Stimulated activated naive B cell treated with anti-CD40 and anti-IgM and Interleukin-4, amounts not matched to agents 10 μg/mL and 1 μg/mL and 100 μg/mL, for 72 hours (primary cell): ENCODE measurements at places on chromosomes 3 and 15.
A peak's percentile ranks its signal among the peaks of the same experiment; 100 is the strongest.

- no peak for DNase-seq
Measured at GRCh38 chr15:83285284-83285978, 967 bp upstream of the BNC1 start.

DNA sequence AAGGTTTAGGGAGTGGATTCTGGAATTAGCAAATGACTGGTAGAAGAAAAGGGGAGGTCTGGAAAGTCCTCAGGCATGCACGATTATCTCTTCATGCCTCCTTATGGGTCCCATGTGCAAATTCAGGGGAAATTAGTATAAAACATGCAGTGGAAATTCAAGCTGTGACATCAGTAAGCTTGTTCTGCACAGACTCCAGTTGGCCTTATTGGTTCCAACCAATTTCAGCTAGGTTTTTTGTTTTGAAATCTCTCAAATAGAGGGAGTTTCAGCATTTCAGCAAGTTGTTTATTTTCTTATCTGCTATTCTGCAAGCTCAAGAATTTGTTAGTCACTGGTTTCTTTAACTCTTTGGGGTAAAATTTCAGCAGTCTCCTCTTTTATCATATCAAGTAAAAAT lies 774 bp upstream of the TMCO5A start:
- no peak for DNase-seq

DNA sequence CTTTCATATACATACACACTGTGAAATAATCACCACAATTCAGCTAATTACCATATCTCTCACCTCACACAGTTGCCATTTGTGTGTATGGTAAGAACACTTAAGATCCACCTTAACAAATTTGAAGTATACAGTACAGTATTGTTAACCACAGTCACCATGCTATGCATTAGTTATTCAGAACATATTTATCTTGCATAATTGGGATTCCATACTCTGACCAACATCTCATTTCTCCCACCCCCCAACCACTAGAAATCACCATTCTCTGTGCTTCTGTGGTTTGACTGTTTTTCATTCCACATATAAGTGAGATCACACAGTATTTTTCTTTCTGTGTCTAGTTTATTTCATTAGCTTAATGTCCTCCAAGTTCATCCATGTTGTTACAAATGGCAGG lies 247.7 kb upstream of the CTNNB1 start:
- no peak for DNase-seq

- no peak for DNase-seq
Measured at GRCh38 chr3:65625305-65625704, 413.4 kb downstream of the MAGI1 start.

- no peak for DNase-seq
Measured at GRCh38 chr3:171125010-171125409, 98.5 kb upstream of the SLC2A2 start.

DNA sequence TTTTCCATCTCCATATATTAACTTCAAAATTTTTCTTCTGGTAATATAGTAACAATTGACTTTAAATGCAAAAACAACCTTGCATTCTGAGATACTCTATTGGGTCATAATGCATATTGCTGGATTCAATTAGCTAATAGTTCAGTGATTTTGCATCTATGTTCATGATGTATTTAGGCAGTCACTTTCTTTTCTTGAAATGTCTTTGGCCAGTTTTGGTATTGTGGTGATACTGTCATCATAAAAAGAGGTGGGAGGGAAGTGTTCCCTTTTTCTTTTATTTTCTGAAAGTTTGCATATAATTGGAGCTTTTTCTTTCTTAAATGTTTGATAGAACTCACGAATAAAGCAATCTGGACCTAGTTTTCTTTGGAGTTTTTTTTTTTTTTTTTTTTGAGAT lies 67.4 kb upstream of the ZNF148 start:
- DNase-seq = no peak

- no peak for DNase-seq
Measured at GRCh38 chr3:179182902-179183301, 34.7 kb downstream of the PIK3CA start.

GRCh38 chr15:83100097-83100646 lies 7.3 kb upstream of the TM6SF1 start:
- DNase-seq = no peak

- DNase-seq = no peak
Measured at GRCh38 chr15:51460796-51461195, 119.3 kb downstream of the GLDN start.

- DNase-seq = no peak
Measured at GRCh38 chr3:187795207-187795960, 50.1 kb upstream of the BCL6 start.

GRCh38 chr3:141402476-141403171 lies 34.3 kb downstream of the ZBTB38 start:
- peak; percentile 19 for DNase-seq

GRCh38 chr3:45944830-45945620 lies 1.8 kb downstream of the CXCR6 start:
- no peak for DNase-seq

DNA sequence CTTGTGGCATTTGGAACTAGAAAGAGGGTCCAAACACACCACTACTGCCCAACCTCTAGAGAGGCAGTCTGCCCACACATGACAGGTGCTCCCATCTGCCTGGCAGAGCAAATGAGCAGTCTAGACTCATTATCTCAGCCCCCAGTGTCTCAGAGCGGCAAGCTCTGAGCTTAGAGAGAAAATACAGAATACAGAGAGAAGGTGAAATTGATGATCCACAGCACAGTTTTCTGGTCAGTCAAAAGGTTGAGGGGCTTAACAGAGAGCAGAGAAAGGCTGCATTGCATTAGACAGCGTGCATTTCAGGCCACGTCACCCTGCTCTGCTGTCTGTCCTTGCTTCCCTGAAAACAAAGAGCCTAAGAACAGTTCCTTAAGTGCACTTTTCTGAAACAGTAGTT lies 135.1 kb downstream of the KCNMB2 start:
- no peak for DNase-seq

DNA sequence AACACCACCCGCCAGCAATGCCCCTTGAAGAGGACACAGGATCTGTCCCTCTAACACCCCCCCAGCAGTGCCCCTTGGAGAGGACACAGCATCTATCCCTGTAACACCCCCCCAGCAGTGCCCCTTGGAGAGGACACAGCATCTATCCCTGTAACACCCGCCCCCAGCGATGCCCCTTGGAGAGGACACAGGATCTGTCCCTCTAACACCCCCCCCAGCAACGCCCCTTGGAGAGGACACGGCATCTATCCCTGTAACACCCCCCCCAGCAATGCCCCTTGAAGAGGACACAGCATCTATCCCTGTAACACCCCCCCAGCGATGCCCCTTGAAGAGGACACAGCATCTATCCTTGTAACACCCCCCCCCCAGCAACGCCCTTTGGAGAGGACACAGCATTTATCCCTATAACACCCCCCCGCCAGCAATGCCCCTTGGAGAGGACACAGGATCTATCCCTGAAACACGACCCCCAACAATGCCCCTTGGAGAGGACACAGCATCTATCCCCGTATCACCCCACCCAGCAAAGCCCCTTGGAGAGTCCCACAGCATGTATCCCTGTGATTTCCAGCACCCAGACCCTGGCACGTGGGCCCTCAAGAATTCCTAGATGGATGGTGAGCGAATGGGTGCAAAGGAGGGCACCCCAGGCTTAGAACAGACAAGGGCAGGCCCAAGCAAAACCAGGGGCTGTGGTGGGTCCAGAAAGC lies 26.9 kb downstream of the TNK2 start:
- no peak for DNase-seq

DNA sequence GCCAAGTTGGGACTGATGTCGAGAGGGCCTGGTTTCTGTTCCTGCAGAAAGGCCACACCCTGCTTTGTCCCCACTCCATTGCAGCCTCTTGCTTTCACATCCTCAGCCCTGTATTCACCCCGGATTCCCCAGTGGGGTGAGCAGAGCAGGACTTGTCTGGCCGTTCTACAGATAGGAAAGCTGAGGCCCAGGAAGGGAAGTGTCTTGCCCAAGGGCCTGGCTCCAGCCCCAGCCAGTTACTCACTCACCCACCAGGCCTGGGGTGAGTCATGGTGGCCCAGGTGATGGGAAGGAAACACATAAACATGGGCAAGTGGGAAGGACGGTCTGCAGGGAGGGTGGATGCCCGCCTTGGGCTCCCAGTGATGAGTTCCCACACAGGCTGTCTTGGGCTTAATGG lies 6.1 kb upstream of the DUSP7 start:
- peak; percentile 38 for DNase-seq

DNA sequence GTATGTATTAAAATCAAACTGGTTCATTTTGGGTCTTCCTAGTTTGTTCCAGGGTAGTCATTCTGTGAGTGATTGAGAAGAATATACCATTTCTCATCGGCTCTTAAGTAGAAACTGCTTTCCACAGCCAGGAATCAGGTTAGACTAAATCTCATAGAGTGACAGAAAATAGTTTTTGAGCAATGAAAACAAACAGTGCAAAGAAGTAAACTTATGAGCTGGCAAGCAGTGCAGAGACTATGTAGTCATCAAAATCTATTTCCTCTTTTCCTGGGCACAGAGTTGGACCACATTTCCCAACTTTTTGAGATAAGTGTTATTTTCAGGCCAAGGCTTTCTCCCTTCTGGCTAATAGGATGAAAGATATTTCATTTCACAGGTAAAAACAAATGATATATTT lies 66.5 kb downstream of the UBE3A start:
- DNase-seq = no peak

- no peak for DNase-seq
Measured at GRCh38 chr3:182242489-182242942, 530.8 kb downstream of the SOX2 start.

- no peak for DNase-seq
Measured at GRCh38 chr3:172098698-172099494, 59.5 kb downstream of the FNDC3B start.

- peak; percentile 33 for DNase-seq
Measured at GRCh38 chr3:15384510-15385237, 42.7 kb downstream of the METTL6 start.

DNA sequence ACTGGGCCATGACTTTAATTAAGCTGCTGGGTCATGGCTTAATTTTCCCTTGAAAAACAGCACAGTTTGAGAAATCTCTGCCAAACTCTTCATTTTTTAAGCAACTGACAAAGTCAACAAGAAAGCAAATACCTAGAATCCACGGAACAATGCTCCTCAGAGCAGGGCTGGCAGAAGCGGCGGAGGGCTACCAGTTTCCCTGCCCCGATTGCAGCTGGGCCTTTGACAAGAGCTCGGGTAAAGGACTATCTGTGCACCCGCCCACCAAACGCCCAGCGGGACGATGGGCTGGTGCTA lies 1.2 kb downstream of the GOLIM4 start:
- no peak for DNase-seq

GRCh38 chr3:139772539-139773500 lies 95.0 kb upstream of the NMNAT3 start:
- no peak for DNase-seq

DNA sequence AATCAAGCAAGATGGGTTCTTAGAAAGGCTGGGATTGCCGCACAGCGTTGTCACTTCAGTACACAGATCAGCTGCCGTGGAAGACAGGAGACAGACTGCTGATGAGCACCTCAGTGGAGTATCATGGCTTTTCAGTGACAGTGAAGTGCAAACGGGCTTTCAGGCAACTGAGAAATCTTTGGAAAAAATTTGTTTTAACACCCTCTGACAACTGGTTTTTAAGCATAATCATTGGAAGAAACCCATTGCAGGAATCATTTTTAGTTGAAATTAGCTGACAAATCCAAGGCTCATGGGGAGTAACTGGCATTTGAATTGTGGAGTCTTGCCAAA lies 418.8 kb downstream of the OTOL1 start:
- DNase-seq = no peak

- no peak for DNase-seq
Measured at GRCh38 chr15:63180746-63181145, 8.7 kb upstream of the RAB8B start.

DNA sequence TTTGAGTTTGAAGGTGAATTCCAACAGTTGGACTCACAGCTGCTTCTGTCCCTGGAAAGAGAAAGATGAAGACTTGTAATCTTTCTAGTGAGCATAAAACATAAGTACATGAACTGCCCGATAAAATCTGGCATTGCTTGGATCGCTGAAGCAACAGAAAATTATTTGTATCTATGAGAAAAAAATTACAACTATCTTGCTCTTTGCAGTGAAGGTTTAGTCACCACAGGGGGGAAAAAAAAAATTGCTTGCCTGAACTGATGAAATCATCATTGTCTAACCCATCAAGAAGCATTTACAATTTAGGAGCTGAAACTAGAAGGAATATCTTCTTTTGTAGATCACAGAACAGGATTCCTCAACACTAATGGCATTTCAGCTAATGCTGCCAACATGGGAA lies 20.0 kb downstream of the TMEM207 start:
- DNase-seq = no peak

GRCh38 chr3:188191460-188191859 lies 37.5 kb downstream of the LPP start:
- DNase-seq = no peak

DNA sequence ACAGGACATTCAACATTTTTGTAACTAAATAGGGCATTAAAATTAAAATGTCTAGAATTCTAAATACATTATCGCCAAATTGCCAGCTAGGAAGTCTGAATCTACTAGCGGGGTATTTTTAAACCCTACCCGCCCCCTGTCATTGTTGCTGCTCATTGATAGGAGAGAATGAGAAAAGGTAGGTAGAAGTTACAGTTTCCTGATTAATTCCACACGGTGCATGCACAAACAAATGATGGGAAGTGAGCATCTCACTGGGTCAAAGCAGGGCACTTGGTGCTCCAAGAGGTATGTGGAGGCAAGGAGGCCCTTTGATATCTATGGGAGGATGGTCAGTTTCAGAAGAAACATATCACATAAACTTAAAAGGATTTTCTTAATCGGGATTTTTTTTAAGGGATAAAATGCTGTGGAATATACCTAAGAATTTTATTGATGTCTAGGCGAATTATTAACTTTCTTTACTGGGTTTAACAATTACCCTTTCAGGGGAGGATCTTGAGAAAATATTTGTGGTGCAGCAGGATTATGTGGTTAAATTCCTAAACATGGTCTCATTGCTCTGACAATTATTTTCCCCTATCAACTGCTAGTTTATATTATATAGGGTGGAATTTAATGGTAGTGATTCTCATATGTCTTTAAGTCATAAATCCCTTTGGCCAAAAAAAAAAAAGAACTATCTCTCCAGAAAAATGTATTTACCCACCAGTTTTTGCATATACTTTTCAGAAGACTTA lies 236.0 kb upstream of the GOLGA6L4 start:
- no peak for DNase-seq

GRCh38 chr15:25596644-25597562 lies 158.1 kb upstream of the UBE3A start:
- no peak for DNase-seq

DNA sequence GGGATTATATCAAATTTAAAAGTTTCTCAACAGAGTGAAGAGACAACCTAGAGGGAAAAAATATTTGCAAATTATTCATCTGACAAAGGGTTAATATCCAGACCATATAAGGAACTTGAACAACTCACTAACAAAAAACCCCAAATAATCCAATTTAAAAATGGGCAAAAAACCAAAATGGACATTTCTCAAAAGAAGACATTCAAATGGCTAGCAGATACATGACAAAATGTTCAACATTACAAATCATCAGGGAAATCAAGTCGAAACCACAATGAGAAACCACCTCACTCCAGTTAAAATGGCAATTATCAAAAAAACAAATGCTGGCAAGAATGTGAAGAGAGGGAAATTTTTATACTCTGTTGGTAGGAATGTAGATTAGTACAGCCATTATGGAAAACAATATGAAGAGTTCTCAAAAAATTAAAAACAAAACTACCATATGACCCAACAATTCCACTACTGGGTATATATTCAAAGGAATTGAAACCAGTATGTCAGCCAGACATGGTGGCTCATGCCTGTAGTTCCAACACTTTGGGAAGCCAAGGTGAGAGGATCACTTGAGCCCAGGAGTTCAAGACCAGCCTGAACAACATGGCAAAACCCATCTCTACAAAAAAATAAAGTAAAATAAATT lies 88.5 kb downstream of the CSNK1G1 start:
- DNase-seq = no peak

- peak; percentile 11 for DNase-seq
Measured at GRCh38 chr3:123489400-123490004, 40.6 kb upstream of the ADCY5 start.
